Activated CD8-positive, alpha-beta memory T cell treated with anti-CD3 and anti-CD28 coated beads for 48 hours (primary cell): ENCODE measurements at places on chromosomes 3 and 15.

DNA sequence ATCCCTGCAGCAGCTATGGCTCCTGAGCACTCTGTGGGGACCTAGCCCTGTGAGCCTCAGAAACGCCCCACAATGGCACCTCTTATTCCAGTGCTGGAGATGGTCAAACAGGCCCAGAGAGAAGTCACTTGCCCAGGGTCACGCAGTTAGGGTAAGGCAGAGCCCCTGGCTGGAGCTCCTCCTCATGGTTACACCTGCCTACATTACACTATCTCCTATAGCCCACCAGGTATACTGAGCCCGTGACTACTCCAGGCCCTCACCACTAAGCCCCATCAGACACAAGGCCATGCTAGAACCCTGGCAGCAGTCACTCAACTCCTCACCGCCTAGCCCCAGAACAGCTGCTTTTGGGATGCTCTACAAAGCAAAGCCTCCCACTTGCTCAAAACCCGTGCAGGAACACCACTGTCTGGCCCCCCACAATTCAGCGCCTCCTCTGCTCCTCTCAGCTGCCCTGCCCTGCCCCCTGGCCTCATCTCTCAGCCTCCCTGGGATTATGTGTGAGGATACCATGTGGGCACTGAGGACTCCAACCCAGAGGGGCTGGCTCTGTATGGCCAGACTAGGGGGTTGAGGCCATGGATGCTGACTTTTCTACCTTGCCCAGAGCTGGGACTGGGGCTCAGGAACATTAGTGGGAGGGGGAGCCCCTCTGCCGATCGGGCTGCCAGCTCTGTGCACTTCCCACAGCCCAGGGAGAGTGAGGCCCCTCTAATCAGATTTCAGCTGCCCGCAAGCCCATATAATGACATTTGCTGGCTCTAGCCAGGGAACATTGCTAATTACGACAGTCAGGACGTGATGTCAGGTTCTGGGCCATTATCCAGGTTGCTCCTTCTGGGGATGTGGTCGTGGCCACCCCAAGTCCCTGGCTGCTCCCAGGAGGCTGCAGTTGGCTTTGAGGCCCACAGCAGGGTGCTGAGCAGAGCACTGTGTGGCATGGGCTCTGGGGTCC is 4.0 kb downstream of the NT5DC2 start:
- DNase-seq: no peak

DNA sequence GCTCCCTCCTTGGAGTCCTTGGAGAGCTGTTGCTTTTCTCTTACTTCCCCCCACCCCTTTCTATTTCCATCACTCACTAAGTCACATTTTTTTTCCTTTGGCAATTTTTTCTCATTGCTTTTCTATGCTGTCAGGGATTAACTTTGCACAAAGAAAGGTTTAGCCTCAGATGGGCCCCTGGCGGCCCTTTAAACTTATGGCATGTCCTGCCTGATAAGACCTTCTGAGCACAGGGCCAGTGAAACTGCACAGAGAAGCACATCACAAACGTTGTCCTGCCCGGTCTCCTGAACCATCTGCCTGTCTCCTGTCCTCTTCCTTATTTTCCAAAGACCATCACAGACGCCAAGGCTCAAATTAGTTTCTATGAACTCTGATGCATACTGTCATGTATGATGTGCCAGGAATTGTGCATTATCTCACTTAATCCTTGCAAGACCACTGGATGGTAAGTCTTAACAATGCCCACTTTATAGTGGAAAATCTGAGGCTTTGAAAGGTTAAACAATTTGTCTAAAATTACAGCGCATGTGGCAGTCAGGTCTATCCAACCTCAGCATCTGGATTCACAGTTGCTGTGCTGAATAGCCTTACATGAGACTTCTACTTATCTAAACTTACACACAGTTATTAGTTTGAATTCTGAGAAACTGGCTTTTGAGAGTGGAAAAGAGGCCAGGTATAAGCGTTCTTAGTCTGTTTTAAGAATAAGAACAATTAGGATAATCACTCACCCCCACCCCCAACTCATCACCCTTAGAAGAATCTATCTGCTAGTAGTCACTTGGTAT is 648.1 kb downstream of the NTRK3 start:
- DNase-seq: no peak

GRCh38 chr15:71390096-71390495 is 274.8 kb downstream of the THSD4 start:
- DNase-seq: no peak

DNA sequence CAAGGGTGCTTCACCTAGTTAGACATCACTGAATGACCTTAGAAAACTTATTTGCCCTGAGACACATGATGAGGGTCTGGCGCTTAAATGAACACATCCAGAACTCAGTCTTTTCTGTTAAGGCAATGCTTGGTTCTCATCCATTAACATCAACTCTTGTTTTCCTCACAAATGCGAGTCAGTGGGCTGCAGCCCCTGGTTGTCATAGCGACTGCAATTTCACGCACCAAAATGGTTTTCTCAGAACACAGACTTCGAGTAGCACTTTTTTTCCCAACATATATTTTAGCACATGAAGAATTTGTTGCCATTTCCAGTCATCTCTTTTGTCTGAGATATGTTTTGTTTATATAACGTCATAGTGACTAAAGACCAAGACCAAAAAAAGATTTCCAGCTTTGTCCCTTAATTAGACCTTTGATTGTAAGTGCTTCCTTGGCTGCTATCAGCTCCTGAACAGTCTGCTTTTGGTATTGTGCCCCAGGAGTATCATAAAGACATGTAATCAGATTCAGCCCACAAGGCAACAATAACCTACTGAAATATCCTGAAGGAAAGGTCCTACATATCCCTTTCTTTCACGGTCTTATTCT is 68.5 kb downstream of the GPR176 start:
- no peak for DNase-seq

GRCh38 chr15:63135804-63136203 is 14.1 kb downstream of the LACTB start:
- no peak for DNase-seq

DNA sequence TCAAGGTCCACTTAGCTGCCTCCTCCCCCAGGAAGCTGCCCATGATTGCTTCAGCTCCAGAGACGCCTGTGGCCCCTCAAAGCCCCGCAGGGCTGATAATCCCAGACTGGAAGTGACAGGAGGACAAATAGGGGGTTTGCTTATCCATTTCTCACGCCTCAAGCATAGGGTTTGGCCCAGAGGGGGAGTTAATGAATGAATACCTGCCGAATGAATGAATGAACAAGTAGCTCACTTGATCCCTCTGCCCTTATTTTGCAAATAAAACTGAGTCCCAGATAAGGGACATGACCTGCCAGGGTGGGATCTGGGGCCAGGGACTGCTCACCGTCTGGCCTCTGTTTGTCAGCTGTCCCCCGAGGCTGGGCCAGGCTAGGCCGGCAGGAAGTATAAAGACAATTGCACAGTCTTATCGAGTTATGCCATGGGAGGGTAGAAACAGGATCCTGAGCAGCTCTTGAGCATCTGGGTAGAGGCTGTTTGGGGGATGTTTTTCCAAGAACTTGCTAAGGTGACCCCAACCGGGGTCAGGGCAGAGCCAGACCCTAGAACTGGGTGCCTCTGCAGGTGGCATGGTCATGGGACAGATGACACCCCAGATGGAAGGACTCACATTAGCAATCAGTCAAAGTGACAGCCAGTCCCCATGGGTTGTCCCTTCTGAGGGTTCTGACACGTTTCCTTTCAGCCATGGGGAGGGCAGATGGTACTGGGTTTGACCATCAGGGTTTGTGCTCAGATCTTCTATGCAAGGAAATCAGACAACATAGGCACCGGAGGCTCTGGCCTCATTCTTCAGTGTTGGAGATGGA is 45.0 kb downstream of the IQSEC1 start:
- DNase-seq: no peak
